ENCODE measurements at places on chromosomes 12 and 14.

DNA sequence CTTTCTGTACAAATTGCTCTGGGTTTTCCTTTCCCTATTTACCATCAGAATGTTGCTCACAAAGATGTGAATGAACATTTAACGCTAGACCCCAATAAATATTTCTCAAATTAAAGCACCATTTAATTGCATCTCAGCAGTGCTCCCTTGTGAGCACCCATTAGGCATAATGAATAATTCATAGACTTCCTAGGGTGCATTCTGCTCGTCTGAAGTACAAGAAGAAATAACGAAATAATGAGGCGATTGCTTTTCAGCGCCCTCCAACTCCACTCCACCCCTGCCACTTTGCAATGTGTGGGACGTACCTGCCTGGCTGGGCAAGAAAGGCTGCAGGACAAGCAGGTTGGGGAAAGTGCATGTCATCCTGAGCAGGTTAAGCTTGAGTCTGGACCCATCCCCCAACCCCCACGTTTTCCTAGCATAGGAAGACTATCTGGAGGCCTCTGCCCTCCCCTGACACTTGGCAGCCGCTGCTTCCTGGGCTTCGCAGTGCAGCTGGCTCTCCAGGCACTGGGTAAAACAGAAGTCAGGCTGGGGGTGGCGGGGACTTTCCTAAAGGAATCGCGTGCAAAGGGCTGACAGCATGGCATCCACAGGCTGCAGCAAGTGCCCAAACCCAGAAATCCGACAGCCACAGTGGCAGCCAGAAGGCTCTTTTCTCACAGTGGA lies 253.7 kb downstream of the DUSP6 start:
- DNase-seq, result no peak

- DNase-seq, result no peak
These were observed 12.0 kb downstream of the KIAA0586 start for GRCh38 chr14:58439476-58439875.

DNA sequence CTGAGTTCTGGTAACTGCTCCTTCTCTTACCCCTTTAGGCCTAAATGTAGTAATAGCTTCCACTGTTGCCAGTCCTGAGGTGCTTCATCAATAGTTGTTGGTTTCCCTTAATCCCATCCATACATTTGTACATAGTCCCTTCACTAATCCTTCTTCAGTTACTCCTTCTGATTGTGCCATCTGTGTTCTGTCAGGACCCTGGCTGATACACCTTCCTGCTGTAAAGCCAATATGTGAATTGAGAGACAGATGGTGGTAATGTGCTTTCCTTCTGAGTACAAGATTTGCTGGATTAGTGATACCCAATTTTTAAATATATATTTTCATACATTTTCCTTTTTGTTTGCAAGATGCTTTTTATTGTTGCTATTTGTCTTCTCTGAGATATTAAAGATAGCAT lies 66.4 kb downstream of the OTOGL start:
- DNase-seq, result no peak

DNA sequence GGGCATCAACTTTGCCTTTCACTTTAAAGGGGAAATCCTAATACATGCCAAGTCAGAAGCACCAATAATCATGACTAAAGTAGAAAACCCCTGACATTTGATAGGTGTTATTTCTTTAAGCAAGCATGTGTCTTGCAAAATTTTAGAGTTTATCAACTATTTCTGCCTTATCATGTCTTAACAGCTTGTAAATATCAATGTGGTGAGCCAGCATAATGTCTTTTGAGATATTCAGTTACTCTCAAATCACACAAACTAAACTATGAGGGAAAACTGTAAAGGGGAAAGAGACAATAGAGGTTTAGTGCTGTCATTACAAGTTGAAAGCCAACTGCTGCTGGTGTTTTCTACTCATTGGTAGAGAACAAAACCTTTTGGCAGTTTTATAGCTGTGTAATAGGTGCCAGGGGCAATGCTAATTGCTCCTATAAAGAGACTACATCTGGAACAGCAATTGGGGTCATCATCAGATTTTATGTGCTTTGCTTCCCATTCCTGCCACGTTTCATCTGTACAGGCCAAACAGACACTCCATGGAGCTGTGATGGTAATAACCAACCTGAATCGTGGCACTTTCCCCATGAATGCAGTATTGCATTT lies 1027.4 kb downstream of the FSCB start:
- DNase-seq, result no peak

GRCh38 chr14:24417832-24418491 lies 11.5 kb downstream of the CBLN3 start:
- no peak for DNase-seq

DNA sequence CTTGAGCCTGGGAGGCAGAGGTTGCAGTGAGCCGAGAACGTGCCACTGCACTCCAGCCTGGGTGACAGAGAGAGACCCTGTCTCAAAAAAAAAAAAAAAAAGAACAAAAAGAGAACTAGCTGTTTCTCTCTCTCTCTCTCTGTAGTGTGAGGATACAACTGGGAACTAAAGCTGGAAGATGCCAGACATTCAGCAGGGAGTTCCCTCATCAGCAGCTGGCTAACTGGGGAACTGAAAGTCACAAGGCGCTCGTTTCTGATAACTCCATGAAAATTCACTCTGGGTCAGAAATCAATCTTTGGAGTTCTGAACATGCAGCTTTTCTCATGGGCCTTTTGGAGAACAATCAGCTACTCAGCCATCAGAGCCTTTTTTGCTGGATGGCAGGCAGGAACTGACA lies 43.5 kb upstream of the MAP1LC3B2 start:
- no peak for DNase-seq

GRCh38 chr14:29462321-29462720 lies 465.3 kb downstream of the PRKD1 start:
- DNase-seq, result no peak

GRCh38 chr12:54393207-54393609 lies 8.7 kb upstream of the ZNF385A start:
- no peak for DNase-seq

DNA sequence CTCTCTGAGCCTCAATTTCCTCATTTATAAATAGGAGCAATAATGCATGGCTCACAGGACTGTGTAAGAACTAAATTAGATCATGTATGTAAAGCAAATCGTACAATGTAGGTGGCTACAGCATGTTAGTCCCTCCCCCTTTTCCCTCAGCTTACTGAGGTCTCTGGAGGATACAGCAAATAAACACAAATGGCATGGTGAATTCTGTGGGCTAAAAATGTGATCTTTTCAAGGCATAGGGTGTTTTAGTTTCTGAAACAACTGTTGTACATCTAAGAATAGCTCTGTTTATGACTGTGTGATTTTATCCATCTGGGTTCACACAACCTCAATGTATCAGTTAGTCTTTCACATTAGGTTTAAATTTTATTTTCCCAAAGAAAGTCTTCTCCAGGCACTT lies 121.2 kb upstream of the PLEKHG7 start:
- no peak for DNase-seq

GRCh38 chr12:71046215-71046614 lies 111.6 kb downstream of the TSPAN8 start:
- DNase-seq, result no peak

GRCh38 chr12:65536876-65537681 lies 258.6 kb downstream of the MSRB3 start:
- DNase-seq, result no peak
